Head of caudate nucleus (tissue), 42 donors: ENCODE measurements at places on chromosomes 2 and 18.

DNA sequence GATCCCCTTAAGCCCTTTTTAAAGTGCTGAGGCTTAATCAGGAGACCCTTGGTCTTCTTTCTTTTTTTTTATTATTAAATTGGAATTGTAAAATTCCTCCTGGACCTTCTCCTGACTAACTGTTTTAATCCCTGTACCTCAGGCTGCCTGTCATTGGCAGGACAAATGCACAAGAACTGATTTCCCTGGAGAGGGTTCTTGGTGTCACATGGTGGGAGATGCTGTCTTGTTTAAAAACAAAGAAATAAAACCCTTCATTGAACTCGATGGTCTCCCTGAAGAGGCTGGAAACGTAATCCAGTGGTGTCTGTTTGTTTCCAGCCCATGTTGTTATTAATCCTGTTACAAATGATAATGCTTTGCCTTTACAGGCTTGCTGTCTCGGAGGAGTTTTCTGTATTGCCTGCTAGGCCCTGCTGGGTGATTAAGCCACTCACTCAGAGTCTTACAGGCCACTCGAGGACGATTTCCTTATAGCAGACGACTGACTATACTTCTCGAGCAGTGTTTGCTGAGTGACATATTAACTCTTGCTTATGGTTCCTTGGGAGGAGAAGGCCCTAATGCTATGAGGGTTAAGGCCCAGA, 100.5 kb upstream of the MGAT5 start:
- no peak for DNase-seq

DNA sequence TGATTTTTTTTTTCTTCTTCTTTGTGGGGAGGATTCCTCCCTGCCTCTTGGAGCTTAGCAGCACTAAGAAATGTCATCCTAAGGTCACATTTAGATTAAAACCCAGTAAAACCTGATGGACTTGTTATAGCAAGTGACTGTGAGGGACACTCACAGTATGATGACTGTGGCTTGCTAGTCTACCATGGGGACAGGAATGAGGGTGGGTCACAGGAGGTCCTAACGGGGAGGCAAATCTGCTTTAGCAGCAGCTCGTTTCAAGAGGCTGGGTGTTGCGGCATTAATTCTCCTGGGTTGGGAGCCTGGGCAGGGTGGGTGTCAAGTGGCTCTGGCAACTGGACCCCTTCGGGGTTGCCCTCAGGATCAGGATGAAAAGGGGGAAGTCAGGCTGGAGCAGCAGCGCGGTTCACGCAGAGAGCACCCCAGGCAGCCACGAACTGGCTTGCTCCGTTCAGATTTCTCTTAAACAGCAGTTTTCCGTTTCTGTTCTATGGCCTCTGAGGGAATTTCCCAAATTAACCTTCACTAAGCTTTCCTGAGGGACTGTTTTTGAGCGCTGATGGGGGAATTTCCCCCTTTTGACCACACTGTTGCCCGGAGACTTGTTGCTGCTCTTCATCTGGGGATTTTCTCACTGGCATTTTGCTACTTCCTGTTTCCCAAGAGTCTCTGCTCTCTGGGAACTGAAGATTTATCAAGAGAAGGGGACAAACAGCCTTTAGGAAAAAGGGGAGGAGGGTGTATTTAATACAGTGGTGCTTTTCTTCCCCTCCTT, 59.8 kb upstream of the PELI1 start:
- DNase-seq: peak; percentile 27

GRCh38 chr2:9262671-9263171, 56.1 kb downstream of the ASAP2 start:
- no peak for DNase-seq

DNA sequence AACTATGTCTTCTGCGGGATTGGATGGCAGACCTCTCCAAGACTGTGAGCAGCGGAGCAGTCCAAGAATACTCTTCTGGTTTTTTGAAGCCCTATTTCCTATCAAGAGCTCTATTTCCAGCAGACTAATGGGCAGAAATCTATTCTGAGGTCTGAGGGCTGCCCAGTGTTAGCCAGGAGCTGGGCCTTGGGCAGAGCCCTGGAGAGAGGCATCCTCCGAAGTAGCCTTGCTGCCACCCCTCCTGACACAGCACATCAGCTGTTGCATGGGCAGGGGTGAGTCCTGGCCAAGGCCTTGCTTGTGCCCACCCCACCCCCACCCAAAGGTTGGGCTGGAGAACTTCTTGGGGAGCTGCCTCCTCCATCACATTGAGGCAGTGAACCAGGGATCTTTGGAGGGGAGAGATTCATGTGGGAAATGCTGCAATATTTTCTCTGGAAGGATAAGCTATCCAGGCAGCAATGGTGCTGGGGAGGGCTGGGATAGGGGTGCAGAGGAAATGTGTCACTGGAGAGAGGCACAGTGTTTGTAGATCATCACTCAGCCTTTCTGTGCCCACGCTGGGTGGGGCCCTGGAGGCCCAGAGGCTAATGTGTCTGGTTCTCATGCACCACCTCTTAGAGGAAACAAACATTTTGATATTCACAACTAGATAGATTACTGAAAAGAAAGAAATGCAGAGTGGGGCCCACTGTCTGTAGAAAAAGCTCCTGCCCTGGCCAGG, 104.7 kb downstream of the VSNL1 start:
- DNase-seq: no peak

DNA sequence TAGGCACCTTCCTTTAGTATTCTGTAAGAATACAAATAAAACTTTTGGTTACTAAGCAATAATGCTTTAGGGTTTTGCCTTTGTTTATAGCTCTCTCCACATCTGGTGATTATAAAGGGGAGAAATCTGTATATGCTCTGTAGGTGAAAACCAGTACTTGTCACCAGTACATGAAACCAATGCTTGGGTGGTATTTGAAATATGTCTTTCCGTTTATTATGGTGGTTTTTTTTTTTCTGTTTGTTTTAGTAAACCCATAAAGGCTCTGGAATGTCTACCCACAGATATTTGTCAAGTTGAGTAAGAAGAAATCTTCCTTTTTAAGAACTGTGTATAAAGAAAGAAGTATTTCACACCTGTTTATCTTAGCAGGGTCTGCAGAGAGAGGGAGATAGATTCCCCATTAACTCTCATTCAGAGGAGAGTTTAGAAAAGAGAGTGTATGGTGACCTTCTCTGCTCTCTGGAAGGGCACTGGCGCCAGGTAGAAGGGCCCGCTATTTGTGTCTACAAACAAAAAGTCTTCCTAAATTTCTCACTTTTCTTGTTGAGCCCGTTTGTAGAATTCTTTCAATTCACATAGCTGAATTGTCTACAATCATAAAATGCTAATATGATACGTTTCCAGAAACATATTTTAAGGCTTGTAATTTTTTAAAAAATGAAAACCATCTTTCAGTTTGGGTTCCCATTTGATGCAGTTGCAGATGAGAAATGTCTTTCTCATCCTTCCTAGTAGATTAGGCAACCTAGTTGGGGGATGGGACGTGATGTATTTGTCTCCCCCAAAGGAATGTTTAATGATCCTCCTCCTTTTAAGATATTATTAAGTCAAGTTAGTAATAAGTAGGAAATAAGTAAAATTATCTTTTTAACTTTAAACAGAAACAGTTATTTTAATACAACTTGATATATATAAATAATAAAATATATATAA, 33.9 kb downstream of the MAP3K20 start:
- no peak for DNase-seq

DNA sequence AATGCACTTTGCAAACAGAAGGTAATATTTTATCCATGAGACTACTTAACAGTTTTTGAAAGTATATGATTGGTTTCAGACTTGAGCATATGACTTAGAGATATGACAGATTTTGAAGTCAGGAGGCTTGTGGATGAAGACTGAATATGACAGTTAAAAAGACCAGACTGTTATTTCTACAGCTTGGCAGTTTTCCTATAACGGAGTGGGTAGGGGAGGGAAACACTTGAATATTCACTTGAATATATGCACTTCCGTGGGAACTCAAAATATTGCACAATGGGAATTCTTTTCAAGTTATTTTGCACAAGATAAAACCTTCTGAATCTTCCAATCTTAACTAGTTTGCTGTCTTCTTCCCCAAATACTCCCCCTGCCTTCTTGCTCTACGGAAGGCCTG, 64.6 kb upstream of the ACKR3 start:
- DNase-seq: no peak

DNA sequence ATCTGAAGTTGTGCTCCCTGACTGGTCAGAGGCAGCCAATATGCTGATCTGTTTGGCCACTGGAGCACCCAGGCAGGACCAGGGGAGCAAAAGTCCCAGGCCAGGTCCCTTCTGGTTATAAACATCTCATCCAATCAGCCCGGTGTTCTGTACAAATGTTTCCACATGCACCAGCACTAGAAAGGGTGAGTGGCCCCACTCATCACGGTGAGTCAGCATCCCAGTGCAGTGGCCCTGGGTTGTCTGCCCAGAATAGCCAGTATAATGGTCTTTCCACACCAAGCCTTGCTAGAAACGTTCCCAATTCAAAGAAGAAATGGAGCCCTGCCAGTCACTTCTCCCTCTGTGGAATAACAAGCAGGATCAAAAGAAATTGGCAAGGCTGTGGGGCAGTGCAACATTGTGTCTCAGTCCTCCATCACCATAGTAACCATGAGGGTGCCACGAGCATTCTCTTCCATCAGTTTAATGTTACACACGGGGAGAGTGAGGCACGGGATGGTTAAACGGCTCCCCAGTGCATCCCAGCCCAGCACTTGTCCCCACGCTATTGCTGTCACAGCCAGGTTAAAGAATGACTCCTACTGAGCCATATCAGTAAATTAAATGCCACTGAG, 174.9 kb downstream of the SEPTIN10 start:
- DNase-seq: peak; percentile 63

DNA sequence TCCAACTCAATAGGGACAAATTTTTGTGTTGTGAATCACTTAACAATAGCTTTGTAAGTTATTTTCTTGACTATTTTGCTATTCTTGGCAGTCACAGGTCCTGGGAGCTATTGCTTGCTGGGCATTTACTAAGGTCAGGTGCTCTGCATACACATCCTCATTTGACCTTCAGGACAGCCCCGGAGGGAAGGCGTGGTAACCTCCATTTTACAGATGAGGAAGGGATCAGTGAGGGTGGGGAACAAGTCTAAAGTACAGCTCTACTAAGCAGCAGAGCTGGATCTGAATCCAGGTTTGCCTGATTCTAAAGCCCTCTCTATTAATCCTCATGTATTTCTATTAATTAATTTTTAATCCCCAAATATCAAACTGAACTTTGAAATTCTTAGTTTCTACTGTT, 58.8 kb downstream of the PTPN2 start:
- DNase-seq: no peak

DNA sequence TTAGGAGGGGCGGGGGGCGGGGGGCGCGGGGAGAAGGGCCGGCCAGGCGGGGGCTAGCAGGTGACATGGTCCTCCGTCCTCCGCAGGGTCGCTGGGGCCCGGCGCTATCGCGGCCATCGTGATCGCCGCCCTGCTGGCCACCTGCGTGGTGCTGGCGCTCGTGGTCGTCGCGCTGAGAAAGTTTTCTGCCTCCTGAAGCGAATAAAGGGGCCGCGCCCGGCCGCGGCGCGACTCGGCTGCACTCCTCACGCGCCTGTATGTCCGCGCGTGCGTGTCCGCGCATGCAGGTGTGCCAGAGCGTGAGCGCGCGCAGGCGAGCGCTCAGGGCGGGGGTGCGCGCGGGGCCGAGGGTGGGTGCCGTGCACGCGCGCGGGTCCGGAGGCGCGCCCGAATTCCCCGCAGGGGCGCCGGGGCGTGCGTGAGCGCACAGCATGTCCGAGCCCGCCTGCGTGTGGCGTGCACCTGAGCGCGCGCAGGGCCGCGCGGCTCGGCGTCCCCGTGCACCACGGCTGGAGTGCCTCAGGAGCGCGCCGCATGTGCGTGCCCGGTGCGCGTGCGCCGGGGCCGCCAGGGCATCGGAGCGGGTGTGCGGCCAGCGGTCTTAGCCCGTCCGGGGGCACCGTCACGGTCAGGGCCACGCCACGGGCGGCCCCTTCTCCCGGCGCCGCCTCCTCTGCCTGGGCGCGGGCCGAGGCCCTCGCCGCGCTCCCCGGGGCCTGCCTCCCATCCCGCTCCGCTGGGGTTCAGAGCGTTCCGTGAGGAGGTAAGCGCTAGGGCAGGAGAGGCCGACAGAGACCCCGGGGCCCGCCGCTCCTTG, 6.3 kb downstream of the SNORC start:
- peak; percentile 80 for DNase-seq

GRCh38 chr18:47748093-47748796, 182.2 kb downstream of the SMAD2 start:
- DNase-seq: no peak

GRCh38 chr2:75540994-75541393, 19.7 kb downstream of the EVA1A start:
- no peak for DNase-seq

- DNase-seq: peak; percentile 61
Observed at GRCh38 chr2:23561088-23561487, 176.1 kb downstream of the KLHL29 start.
